ENCODE measurements at places on chromosomes 7 and 10. TPM values are rescaled to one million over a fixed set of nuclear protein-coding genes. Genes with fewer than 3 reads are reported as not detected.

ADIRF gene
- 936 TPM for total RNA-seq

LRRC61 gene
- total RNA-seq, result not detected

SBDS gene
- total RNA-seq, result 129 TPM

ENTPD1 gene
- total RNA-seq, result 0.99 TPM

HK1 gene
- total RNA-seq, result 301 TPM

CHAT gene
- not detected for total RNA-seq

HMX2 gene
- not detected for total RNA-seq

PRTFDC1 gene
- 63.4 TPM for total RNA-seq

All from aortic smooth muscle cell (primary cell).